ENCODE measurements at places on chromosomes 5 and 9. TPM values are rescaled to one million over a fixed set of nuclear protein-coding genes. Genes with fewer than 3 reads are reported as not detected.

SPRY4 gene
- 7.1 TPM for total RNA-seq

CLK4 gene
- total RNA-seq: 31.5 TPM

RNF183 gene
- not detected for total RNA-seq

TMEM174 gene
- not detected for total RNA-seq

C9orf78 gene
- total RNA-seq: 35.7 TPM

LHX6 gene
- 20.4 TPM for total RNA-seq
